H54 (cell line): ENCODE measurements at places on chromosomes 2 and 18.
A peak's percentile ranks its signal among the peaks of the same experiment; 100 is the strongest.

GRCh38 chr2:74278694-74279093, 64.5 kb downstream of the SLC4A5 start:
- DNase-seq, result no peak

DNA sequence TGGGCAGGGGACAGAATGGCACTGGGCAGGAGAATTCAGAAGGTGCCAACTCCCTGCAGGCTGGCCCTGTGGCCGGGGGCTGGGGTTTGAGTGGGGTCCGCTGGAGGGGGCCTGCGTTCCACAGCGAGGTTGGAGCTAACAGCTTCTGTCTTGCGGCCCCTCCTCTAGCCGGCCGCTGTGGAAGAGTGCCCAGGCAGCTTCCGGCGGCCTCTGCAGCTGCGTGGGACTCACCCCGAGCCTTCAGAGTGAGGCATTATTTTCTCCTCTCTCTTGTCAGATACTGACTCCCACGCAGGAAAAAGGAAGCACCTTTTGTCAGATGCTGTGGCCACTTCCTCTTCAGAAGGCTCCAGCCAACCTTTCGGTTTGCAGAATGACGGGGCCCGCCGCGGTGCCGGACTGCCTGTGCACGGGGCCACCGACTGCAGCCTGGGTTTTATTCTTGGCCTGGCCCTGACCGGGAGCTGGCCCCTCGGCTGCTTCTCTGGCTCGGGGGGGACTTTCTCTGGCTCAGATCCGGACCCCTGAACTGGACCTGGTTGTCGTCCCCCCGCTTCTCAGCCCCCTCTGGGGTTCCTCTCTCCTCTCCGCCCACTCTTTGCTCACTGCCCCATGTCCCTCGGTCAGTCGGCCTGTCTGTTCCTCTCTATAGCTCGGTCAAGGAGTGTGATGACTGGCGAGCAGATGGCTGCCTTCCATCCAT, 40.1 kb downstream of the ARHGAP25 start:
- no peak for DNase-seq

- no peak for DNase-seq
These were observed 100.6 kb upstream of the LHCGR start for GRCh38 chr2:48856144-48856543.

- DNase-seq, result no peak
These were observed 20.2 kb downstream of the CLK1 start for GRCh38 chr2:200843993-200844948.

- no peak for DNase-seq
These were observed 14.0 kb upstream of the MTA3 start for GRCh38 chr2:42554392-42554791.

- DNase-seq, result peak; percentile 42
These were observed 20.9 kb downstream of the THNSL2 start for GRCh38 chr2:88190808-88191721.

GRCh38 chr2:181198183-181198864, 217.9 kb downstream of the UBE2E3 start:
- DNase-seq, result no peak

DNA sequence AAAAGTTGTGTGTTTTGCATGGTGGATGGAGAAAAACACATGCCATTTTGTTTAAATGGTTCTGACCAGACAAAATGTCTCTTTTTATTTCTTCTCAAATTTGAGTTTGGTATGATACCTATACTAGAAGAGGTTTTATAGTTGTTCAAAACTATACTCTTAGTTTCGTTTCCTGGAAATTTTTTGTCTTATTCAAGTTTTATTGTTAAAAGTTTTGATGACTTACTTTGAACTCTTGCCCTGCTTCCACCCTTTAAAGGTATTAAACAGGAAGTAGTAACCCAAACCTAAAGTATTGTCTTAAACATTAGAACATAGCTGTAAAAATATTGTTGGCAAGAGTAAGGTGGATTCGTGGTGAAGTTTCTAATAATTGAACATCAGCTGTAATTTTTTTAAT, 98.2 kb downstream of the BABAM2 start:
- no peak for DNase-seq

DNA sequence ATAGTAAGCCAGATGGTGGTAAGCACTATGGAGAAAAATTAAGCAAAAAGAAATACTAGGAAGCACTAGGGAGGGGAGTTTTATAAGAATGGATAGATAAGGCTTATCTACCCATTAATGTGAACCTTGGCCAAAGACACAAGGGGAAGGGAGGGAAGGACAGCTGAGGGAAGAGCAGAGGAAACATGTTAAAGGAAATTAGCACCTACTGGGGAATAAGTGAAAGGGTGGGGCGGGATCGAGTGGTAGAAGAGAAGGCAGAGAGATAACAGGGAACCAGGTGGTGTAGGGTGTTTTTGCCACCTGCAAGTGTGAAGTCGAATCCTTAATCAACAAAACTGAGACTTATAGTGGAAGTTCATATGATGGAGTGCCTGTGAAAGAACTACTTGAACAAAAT, 1.7 kb downstream of the UNC80 start:
- no peak for DNase-seq

DNA sequence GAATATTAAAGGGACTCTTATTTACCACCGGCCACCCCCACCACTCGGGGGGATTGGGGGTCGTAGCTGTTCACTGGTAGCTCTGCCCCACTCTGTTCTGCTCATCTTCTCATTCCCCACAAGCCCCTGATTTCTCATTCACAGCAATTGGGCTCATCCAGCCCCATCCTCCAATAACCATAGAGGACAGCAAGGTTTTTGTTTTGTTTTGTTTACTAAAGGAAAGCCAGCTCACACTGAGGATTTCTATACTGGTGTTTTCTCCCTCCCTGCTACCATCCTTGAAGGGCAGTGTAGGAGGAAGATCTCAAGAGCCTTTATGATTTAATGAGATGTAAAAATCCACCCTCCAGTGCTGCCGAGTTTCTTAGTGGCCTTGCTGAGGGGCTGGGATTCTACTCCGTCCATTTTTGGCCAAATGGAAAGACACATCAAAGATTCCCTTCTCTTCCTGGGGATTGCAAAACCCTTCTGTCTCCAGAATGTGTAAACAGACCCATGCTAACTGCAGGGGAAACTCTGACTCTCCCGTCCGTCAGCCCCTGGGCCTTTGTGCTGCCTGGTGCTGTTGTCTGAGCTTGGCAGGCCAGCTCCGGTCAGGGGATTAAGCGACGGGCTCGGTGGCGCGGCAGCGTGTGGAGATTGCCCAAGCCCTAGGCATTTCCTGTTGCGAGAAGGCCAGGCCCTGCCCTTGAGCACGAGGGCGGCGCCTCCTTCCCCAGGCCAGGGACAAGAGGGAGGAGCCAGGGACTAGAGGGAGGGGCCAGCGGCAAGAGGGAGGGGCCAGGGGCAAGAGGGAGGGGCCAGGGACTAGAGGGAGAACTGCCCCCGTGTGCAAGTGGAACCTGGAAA, 165.0 kb downstream of the ANTXR1 start:
- peak; percentile 71 for DNase-seq

DNA sequence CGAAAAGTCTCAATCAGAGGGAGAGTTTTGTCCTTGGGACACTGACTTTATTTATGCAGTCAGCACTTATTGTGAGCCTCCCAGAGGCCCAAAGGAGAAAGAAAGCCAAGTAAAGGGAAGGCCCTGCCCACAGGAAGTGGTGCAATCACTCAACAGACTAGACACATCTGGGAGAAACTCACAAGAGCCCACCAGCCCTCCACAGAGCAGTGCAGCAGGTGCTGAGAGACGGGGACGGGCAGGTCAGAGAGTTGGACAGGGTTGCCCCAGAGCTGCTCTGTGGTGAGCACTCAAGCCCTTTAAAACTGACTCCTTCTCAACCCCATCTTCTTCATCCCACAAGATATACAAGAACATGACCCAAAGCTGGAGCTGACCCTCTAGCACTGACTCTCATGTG, 96.0 kb downstream of the TFCP2L1 start:
- no peak for DNase-seq

DNA sequence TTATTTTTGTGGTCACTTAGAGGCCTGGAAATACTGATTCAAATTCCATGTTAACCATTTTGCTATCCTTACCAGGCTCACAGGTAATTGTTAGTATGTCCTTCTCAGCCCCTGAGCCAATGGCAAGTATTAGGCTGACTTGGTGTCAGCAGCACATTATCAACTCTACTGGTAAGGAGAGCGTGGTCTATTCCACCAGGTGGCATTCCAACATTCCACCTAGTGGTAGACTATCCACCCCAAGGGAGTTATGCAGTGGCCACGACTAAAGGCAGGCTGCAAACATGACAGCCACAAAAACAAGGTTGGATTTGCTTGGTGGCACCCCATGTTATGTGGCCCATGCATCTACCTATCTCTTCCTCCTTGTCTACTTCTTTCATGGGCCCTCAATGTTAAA, 31.8 kb upstream of the GCC2 start:
- DNase-seq, result no peak

GRCh38 chr18:70966419-70966818, 677.6 kb downstream of the SOCS6 start:
- no peak for DNase-seq

DNA sequence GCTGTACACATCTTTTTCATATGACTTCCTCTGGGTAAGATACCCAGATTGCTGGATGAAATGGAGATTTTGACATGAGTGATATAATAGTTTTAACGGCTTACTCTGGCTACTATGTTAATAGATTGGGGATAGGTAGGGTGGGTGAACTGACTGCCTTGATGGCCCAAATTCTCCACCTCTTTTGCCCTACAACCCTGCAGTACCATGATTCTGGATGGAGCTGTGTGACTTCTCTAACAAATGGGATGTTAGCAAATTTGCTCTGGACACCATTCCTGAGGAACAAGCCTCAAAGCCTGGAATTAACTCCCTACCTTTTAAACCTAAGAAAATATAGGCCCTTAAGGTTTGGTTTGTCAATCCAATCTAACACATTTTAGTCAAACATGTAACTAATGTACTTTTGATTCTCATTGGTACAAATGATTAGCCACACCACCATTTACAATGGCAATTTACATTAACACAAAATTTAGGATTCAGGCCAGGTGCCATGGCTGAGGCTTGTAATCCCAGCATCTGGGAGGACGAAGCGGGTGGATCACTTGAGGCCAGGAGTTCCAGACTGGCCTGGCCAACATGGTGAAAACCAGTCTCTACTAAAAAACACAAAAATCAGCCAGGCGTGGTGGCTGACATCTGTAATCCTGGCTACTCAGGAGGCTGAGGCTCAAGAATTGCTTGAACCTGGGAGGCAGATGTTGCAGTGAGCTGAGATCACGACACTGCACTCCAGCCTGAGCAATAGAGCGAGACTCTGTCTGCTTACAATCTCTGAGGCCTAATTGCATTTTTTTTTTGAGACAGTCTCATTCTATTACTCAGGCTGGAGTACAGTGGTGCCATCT, 12.8 kb downstream of the CLK1 start:
- DNase-seq, result no peak

- no peak for DNase-seq
These were observed 4.2 kb downstream of the ZNF516 start for GRCh38 chr18:76490670-76491472.

DNA sequence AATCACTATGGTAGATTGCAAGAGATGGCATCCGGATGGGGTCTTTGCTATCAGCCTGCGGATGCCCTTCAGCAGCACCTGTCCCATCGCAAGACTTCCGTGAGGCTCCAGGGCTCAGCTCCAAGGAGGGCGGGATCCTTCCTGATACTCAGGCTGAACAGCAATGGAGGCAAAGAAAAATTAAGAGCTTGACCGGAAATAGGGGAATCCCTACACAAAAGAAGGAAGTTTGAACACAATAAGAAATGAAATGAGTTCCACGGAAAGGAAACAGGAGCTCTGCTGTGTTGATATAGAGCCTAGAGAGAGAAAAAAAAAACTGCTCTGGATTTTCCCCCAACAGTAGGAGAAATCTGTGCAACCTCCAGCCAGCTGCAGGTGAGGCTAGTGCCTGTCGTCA, 91.9 kb downstream of the ARL4C start:
- no peak for DNase-seq

DNA sequence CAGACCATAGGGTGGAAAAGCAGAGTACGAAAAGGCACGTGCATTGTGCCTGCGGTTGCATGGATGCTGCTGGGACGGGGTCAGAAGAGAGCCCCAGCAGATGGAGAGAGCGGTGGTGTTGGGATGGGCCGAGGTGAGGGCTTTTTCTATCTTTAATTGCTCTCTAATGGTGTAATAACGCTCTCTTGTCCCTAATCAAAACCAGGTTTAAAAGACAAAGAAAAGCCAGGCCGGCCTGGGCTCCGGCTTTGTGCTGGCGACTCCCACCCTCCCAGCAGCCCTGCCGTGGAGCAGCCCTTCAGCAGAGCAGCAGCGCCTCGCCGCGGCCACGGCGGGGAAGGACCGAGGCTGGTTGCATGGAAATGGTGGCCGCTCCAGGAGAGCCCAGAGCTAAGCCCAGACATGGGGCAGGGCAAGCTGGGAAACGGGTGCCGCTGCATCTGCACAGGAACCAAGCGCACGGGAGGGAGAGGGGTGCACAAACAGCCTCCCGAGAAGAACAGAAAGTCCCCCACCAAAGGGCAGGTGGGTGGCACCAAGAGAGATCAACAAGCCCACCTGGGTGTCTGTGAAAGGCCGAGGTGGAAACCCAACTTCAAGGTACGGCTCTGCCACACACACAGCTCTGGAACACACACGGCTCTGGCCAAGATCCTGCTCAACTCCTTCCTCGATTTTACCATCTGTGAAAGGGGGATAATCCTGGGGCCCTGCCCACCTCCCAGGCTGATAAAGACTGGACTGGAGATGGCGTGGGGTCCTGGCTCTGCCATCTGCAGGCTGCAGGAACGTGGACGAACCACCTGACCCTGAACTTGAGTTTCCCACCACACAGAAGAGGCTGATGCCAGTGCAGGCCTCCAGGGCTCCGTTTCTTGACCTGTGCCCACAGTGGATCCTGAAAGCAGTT, 15.0 kb downstream of the HS1BP3 start:
- DNase-seq, result peak; percentile 86

GRCh38 chr2:138274421-138275291, 226.9 kb upstream of the SPOPL start:
- no peak for DNase-seq

DNA sequence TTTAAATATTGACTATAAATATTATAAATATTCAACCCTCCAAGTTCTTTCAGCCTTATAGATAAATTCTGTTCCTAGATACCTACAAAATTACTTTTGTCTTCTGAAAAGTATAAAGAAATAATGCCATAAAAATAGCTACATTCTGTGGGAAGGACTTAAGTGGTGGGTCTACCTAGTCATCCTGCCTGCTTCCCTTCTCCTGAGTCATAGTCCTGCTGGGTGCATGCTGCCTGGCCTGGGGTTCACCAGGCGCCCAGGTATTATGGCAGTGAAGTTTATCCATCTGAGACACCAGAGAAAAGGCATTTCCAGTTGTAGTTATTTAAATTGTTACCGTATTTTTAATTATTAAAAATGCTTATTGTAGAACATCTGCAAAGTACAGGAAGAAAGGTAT, 167.5 kb downstream of the SLC39A10 start:
- no peak for DNase-seq

DNA sequence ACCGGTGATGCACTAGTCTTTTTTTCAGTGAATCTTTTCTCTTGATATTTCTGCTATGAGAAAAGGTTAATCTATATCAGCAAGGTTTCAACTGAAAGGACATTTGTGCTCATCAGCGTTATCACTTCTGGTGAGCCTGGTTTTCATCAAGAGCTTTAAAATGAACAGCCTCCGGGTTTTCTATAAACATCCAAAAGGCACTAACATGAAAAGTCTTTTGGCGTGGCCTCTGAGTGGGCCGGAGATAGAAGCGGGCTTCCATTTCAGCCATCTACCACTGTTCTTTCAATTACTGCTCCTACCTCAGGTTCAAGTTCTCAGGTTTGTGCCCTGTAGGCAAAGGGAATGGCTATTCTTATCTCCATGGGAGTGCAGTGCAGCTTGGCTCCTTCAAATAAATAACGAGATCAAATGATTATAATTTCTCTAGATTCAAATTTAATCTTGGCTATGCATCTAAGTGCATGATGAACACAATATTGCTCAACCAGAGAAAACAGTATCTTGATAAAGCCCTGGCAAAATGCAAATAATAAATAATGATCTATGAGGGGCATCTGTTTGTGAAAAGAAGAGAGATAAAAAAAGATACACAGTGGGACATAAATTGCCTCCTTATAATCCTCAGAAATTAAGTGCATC, 314.8 kb downstream of the CDH2 start:
- no peak for DNase-seq
